ENCODE measurements at places on chromosomes 2 and 18. TPM values are rescaled to one million over a fixed set of nuclear protein-coding genes. Genes with fewer than 3 reads are reported as not detected.

DNA sequence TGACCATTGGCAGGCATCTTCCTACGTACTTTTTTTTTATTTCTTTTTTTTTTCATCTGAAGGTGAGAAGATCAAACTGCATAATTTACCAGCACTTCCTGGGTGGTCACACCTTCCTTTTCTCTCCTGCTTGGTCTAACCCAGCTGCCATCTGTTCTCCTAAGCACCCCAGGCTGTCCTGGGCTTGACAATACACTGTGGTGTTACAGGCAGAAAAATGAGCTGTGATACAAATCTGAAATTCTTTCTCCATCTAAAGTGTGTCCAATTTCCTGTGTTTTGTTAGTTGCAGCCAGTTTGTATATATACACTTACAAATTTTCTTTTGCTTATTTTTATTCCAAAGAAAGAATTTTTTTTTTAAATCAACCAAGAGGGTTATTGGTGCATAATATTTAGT, 786.0 kb upstream of the ZEB2 start:
- no peak for DNase-seq

- no peak for DNase-seq
These were observed 6.6 kb upstream of the PTMA start for GRCh38 chr2:231701456-231702373.

GRCh38 chr18:73613706-73614340, 533.8 kb downstream of the FBXO15 start:
- no peak for DNase-seq

- DNase-seq = peak; percentile 29
These were observed 12.5 kb upstream of the MAL start for GRCh38 chr2:95012881-95013550.

- DNase-seq = peak; percentile 49
These were observed 142.2 kb downstream of the SATB2 start for GRCh38 chr2:199315299-199316179.

GRCh38 chr2:187157046-187157445, 291.0 kb downstream of the CALCRL start:
- no peak for DNase-seq

DNA sequence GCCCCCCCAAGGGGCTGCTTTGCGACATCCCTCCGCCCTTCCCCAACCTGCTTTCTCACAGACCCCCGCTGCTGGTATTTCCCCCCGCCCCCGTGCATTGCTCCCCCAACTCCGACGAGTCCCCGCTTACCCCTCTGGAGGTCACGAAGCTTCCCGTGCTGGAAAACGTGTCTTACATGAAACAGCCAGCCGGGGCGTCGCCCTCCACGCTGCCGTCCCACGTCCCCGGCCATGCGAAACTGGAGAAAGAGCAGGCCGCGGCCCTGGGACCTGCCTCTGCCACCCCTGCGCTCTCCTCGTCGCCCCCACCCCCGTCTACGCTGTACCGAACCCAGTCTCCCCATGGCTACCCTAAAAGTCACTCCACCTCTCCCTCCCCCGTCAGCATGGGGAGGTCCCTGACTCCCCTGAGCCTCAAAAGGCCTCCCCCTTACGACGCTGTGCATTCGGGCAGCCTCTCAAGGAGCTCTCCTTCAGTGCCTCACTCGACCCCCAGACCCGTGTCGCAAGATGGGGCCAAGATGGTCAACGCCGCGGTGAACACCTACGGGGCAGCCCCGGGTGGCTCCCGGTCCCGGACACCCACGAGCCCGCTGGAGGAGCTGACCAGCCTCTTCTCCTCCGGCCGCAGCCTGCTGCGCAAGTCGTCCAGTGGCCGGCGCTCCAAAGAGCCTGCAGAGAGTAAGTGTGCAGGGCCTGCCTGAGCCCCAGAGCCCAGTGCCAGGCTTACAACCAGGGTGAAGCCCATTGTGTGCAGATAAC, 183.0 kb downstream of the NYAP2 start:
- DNase-seq = no peak

DNA sequence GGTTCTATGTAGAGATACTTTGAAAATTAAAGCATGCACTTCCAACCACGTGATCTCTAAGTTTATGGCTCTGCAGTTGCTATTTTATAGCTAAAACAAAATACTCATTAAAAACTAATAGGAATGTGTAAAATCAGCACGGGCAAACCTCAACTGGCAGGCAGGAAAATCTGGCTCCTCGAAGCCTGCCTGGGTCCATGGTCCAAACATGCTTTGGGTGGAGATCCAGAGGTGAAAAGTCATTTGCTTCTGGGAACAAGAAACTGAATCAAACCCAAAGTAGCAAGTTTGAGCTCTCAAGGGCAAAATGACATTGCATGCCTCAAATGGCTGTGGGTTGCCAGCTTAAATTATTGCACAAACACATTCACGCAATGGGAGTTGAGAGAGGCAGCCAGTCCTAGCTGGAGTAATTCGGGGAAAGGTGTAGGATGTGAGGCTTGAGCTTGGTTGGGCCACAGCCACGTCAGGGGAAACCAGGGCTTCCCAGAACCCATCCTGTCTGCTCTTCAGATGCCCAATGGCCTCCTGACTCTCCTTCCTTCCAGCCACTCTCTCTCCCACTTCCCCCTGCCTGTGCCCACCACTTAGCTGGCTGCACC, 75.2 kb upstream of the LCLAT1 start:
- no peak for DNase-seq

DNA sequence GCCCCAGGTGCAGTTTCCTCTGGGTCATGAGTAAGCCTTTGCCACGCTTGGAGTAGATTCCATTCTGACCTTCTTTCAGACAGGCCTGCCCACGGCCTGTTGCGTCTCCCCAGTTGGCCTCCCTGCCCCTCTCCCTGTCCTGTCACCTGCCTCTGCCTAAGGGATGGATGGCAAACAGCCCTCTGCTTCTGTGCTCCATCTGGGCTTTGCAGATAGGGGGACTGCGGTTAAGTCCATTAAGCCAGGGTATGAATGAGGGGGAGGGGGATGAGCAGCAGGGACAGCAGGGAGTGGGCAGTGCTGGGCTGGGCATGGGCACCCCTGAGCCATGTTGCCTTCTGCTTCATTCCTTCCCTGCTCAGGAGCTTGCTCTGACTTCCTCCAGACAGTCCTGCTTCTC, 37.6 kb upstream of the B3GNT7 start:
- no peak for DNase-seq

DNA sequence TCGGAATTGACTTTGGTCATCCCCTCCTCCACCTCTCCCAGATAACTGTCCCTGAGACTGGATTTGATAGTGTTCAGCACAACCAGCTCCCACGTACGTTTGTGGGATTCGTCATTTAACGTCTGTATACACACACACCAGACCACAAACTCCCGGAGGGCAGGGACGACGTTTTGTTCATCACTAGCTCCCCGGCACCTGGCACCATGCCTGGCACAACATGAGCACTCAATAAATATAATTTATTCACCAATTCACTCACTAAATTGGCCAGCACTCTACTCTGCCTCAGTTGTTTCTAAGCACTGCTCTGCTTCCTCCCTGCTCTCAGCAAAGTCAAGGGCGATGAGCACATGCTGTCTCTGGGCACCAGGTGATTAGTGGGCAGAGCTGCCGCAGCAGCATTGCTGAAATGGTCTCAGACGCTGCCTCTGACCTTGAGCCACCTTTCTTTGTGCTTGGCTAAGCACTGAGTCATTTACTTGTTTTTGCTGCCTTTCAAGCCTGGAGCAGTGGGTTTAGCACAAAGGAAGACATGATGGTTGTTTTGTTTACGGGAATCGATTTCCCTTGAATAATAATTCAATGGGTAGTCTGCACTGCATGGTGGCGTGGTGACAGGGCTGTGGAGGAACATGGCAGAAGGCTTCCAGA, 19.3 kb upstream of the LOXHD1 start:
- DNase-seq = peak; percentile 32

DNA sequence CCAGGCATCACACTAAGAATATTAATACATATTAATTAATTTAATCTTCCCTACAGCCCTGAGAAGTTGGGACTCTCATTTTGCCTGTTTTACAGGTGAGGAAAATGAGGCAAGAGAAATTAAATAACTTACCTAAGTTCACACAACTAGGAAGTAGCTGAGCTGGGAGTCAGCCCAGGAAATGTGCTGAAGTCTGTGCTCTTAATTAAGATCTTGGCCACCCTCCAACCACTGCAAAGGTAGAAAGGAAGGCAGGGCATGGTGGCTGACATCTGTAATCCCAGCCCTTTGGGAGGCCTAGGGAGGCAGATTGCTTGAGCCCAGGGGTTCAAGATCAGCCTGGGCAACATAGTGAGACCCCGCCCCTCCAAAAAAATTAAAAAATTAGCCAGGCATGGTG, 12.9 kb upstream of the MGAT4A start:
- DNase-seq = no peak

DSC1 gene
- total RNA-seq = not detected

RESP18 gene
- not detected for total RNA-seq

OTX1 gene
- 0.41 TPM for total RNA-seq

PSMA8 gene
- total RNA-seq = not detected

EEF1B2 gene
- total RNA-seq = 655 TPM
